ENCODE measurements at places on chromosomes 6 and 20. TPM values are rescaled to one million over a fixed set of nuclear protein-coding genes. Genes with fewer than 3 reads are reported as not detected.

GRCh38 chr6:118304321-118304720 lies 243.8 kb upstream of the PLN start:
- no peak for DNase-seq

GRCh38 chr20:60300374-60300773 lies 342.2 kb downstream of the CDH26 start:
- DNase-seq: no peak

- peak; percentile 90 for DNase-seq
Measured at GRCh38 chr6:82298012-82298411, 50.5 kb upstream of the IBTK start.

Gene GCNT2
- 7.3 TPM for total RNA-seq

DNA sequence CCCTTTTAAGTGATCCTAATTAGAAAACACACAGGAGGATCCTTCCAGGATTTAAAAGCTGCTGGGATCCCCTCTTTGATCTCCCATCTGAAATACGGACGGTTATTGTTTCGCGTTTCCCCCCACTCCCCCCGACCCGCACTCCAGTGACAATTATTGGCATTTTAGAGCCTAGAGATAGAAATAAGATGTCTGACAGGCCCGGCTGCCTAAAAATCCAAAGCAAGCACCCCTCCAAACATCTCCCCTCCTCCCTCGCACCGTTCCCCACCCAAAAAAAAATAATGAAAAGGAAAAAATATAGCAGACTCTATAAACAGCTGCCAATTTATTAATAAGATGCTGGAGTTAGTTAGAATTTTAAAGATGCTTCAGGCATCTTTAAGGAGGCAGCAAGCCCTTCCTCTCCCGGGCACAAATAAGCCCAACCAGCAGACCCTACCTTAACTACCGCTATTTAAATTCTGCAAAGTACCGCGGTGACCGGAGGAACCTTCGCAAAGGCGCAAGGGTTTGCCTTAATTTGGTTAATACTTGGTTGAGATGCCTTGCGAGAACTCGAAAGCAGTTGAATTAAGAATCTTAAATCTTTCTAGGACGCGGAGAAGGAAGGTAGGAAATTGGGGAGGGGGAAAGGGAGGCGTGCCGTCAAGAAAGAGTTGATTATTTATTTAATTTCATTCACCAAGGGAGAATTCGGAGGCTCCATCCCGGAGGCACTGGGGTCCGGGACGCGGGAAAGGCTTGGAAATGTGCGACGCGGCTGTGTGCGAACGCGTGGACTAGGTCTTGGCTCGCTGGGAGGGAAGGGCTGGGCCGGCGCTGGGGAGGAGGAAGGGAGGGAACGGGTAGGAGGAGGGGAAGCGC lies 1.5 kb upstream of the ISM1 start:
- DNase-seq: no peak

DNA sequence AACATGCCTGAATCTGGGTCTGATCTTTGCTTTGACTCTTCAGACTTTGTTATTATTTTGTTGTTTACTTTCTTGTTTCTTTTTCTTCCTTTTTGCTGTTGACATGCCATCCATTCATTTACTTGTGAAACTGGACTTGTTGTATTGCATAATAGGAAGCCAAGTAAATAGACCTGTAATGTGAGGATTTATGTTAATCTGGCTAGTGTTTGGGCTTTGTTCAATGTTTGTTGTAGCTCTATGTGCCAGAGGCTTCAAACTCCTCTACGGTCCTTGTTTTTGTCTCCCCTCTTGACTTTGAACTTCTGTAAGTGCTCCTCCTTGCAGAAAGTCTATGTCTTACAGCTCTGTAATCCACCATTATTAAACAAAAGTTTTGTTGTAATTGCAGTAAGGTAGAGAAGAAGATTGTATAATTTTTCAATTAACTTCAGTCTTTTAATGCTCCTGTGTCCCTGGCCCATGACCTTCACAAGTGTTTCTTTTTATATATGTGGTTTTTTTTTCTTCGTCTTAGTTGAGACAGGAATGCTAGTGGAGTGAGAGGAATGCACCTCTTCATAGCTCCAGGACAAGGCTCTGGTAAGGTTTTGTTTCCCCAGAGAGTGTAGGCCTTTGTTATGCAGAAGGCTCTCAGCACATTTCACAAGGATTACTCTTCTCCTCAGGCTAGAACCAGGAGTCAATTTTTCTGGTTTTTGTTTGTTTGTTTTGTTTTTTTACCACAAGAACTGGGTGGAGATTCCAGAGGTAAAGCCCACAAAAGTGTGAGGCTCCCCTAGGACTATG lies 1061.8 kb upstream of the CITED2 start:
- no peak for DNase-seq

DNA sequence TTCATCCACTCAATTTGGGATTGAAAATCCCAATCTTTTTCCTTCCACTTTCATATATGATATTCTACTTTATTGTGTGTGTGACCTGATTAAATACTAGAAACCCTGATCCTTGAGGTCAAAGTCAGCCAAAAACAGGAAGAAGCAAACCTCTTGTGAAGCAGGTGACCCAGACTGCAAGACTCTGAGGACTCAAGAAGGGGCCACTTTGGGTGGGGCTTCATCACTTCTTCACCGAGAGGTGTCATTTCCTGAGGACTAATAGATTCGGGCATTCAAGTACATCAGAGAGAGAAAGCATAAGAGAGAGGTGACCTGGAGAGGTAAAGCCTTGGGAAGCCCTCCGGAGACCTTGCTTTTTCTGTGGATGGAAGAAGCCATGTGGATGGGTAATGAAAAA lies 129.0 kb downstream of the CFAP61 start:
- no peak for DNase-seq

Measured in HT1080 (cell line).